Panc1 (cell line): ENCODE measurements at places on chromosomes 1 and 21. TPM values are rescaled to one million over a fixed set of nuclear protein-coding genes. Genes with fewer than 3 reads are reported as not detected.

SLAMF1 gene
- total RNA-seq: not detected

IGSF21 gene
- not detected for total RNA-seq

AVPR1B gene
- not detected for total RNA-seq

GPR61 gene
- total RNA-seq: not detected

CCDC190 gene
- not detected for total RNA-seq

BCAR3 gene
- total RNA-seq: 33.9 TPM

OR2AK2 gene
- total RNA-seq: not detected

FAM151A gene
- not detected for total RNA-seq

GRCh38 chr1:205335692-205336091 lies 14.1 kb upstream of the NUAK2 start:
- H3K27ac ChIP-seq: no peak overlapping the region
- H3K36me3 ChIP-seq: no peaks in the 10 kb centered on the region
- no peaks in the 10 kb centered on the region for H3K27me3 ChIP-seq
- H3K4me3 ChIP-seq: no peak overlapping the region
- DNase-seq: no peak

GRCh38 chr1:205629751-205630150 lies 2.1 kb downstream of the ELK4 start:
- H3K27ac ChIP-seq: peak overlapping the region; percentile 95; the same call in 1 of the 2 replicates
- H3K36me3 ChIP-seq: peaks cover 4% of the 10 kb centered on the region; the same call in 1 of the 2 replicates
- DNase-seq: no peak
- H3K4me1 ChIP-seq: peaks cover 18% of the 10 kb centered on the region

DNA sequence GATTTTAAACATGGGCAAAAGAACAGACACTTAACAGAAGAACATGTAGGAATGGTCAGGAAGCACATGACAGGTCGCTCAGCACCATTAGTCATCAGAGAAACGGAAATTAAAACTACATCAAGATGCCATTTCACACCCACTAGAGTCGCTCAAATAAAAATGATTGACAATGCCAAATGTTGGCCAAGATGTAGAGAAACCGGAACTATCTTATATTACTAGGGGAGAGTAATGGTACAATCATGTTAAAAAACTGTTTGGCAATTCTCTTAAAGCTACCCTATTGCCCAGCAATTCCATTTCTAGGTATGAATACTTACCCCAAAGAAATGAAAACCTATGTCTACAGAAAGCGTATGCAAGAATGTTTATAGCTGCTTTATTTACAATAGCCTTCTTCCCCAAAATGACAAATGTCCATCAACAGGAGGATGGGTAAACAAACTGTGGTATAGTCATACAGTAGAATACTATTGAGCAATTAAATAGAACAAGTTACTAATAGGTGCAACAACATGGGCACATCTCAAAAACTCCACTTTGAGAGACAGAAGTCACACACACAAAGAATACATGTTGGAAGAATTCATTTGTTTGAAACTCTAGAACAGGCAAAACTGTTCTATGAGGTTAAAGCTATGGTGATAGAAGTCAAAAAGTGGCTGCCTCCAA lies 92.8 kb downstream of the ETS2 start:
- H3K4me3 ChIP-seq: no peak overlapping the region
- DNase-seq: no peak
- no peaks in the 10 kb centered on the region for H3K27me3 ChIP-seq
- no peak overlapping the region for H3K27ac ChIP-seq
- no peaks in the 10 kb centered on the region for H3K4me1 ChIP-seq

- H3K27ac ChIP-seq: no peak overlapping the region
- H3K4me3 ChIP-seq: no peak overlapping the region
- DNase-seq: no peak
- H3K36me3 ChIP-seq: no peaks in the 10 kb centered on the region
Observed at GRCh38 chr1:198124673-198125072, 32.1 kb upstream of the NEK7 start.

DNA sequence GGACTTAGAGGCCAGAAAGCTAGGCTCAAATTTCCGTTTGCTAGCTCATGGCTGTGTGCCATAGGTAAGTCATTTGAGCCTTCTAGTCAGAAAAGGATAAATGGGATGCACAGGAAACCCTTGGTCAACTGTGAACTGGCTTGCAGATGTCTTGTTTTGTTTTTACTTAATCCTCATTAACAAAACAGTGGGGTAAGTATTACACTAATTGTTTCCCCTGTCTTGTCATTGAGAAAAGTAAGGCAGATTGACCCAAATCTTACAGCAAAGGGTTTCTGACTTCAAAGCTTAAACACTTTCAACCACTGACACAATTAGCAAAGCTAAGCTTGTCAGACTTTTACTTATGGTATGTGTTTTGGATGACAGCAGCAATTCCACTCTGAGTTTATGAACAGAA lies 291.3 kb downstream of the NTNG1 start:
- H3K27me3 ChIP-seq: no peaks in the 10 kb centered on the region
- H3K4me3 ChIP-seq: no peak overlapping the region
- no peaks in the 10 kb centered on the region for H3K36me3 ChIP-seq
- no peaks in the 10 kb centered on the region for H3K4me1 ChIP-seq
- no peak for DNase-seq
- no peak overlapping the region for H3K27ac ChIP-seq

- no peak for DNase-seq
- no peaks in the 10 kb centered on the region for H3K27me3 ChIP-seq
- H3K4me1 ChIP-seq: peaks cover 11% of the 10 kb centered on the region
- peaks cover 3% of the 10 kb centered on the region; the same call in 1 of the 2 replicates for H3K36me3 ChIP-seq
Observed at GRCh38 chr21:33402001-33402979, 923 bp upstream of the IFNGR2 start.

- H3K4me3 ChIP-seq: no peak overlapping the region
- no peak for DNase-seq
- H3K27ac ChIP-seq: no peak overlapping the region
- no peaks in the 10 kb centered on the region for H3K4me1 ChIP-seq
- H3K36me3 ChIP-seq: no peaks in the 10 kb centered on the region
- no peaks in the 10 kb centered on the region for H3K27me3 ChIP-seq
Observed at GRCh38 chr1:227369102-227369760, 50.9 kb upstream of the CDC42BPA start.

- H3K27me3 ChIP-seq: no peaks in the 10 kb centered on the region
- no peak overlapping the region for H3K4me3 ChIP-seq
- H3K27ac ChIP-seq: no peak overlapping the region
- no peaks in the 10 kb centered on the region for H3K4me1 ChIP-seq
- DNase-seq: no peak
Observed at GRCh38 chr1:55559842-55560241, 344.7 kb upstream of the USP24 start.

GRCh38 chr1:229862017-229862774 lies 204.8 kb upstream of the GALNT2 start:
- no peak overlapping the region for H3K4me3 ChIP-seq
- H3K27ac ChIP-seq: no peak overlapping the region
- no peak for DNase-seq
- H3K36me3 ChIP-seq: no peaks in the 10 kb centered on the region
- no peaks in the 10 kb centered on the region; the same call in 1 of the 2 replicates for H3K27me3 ChIP-seq

DNA sequence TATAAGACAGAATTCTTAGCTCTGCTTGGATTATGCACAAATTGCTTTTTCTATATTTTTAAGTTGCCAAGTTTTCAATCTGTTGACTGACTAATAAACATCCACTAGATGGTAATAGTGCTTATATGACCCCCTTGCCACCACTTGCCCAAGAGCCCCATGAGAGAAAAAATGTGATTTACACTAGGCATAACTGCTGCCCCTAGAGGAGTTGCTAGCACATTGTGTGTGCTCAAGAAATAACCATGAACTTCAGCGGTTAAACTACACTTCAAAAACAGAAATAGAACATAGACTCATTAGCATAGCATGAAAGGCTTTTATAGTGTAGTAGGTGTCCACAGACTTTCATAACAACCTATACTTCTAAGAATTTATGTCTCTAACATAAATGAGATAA lies 61.4 kb downstream of the BRINP3 start:
- H3K27ac ChIP-seq: no peak overlapping the region
- DNase-seq: no peak

DNA sequence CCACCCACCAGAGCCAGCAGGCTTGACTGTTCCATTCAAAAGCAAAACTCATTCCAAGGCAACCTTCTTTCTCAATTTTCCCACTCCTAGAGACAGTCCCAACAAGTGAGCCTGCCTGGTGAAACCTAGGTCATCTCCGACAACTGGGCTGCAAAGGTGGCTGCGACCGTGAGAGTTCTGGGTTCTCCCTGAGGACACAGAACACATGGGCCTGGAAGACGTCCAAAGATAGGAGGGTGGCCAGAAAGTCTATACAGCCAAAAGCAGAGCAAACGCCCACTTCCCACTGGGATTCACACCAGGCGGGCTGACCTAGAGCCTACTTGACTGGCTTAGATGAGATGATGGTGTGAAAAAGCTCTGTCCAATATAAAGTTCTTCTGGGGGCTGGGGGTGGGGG lies 90.2 kb upstream of the GRIK3 start:
- no peak overlapping the region for H3K27ac ChIP-seq
- no peaks in the 10 kb centered on the region; the same call in none of the 2 replicates for H3K27me3 ChIP-seq
- H3K4me3 ChIP-seq: no peak overlapping the region
- no peaks in the 10 kb centered on the region for H3K36me3 ChIP-seq
- no peaks in the 10 kb centered on the region for H3K4me1 ChIP-seq

DNA sequence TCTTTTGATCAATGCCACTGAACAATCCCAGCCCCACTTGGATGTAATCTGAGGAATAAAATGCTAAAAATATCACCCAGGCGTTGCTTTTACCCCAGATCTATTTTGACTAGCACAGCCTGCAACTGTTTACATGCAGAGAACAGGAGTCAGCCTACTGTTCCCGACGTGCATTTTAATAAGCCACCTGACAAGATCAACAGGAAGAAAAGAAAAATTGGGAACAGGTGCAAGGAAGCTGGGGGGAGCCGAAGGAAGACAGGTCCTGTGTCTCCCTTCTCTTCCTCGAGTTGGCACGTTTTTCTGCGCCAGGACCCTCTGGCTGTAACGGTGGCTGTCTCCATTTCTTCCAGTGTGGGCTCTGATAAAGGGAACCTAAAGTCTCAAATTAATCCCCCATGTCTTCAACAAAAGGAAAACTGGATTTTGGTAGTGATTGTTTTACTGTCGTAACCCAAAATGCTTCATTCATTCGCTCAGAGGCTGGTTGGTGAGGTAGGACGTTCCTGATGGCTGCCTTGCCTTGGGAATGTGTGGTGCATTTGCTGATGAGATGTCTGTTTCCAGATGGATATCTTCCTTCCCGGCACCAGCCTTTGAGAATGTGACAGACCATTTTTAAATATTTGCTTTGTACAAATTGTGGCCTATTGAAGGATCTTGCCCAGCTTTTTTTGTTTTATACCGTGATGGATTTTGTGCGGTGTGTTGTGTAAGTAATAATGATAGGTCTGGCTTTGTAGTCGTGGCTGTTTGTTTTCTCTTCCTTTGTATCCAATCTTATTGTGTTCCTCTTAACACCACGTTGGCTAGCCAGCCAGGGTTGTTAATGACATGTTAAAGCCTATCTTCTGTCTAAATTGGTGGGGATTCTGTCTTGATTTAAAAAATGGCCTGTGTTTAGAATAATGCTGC lies 117.5 kb downstream of the C1orf21 start:
- no peak overlapping the region for H3K27ac ChIP-seq
- no peaks in the 10 kb centered on the region for H3K36me3 ChIP-seq
- no peaks in the 10 kb centered on the region for H3K27me3 ChIP-seq
- H3K4me1 ChIP-seq: no peaks in the 10 kb centered on the region

DNA sequence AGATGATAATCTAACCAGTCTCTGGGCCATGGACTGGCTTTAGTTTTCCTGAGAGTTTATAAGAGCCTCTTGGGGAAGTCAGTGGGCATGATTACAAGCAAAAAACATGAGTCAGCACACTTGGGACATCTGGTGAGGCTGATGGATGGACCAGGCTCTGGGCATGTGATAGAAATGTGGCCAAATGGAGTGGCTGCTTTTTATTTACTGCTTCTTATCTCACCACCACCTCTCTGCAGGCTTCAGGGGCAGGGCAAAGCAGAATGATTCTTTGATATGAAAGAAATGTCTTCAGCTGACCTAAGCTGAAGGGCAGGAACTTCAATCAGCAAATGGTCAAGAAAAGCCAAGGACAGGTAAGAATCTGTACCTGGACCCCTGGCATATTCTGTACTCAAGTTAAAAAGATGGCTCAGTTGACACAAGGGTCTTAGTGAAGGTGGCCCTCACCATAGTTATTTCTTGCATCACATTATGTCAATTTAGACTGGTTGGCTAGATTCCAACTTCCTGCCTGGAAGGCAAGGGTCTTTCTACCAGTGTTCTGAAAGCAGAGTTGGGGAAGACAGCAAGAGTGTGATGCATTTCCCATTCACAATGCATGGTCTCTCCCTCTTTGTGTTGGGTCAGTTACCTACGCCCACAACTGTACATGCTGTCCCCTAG lies 162.8 kb downstream of the FASLG start:
- H3K4me3 ChIP-seq: no peak overlapping the region
- DNase-seq: no peak

GRCh38 chr1:172874950-172875349 lies 175.8 kb downstream of the TNFSF18 start:
- H3K27me3 ChIP-seq: no peaks in the 10 kb centered on the region
- no peak overlapping the region for H3K4me3 ChIP-seq
- no peaks in the 10 kb centered on the region for H3K36me3 ChIP-seq
- DNase-seq: no peak
- no peak overlapping the region for H3K27ac ChIP-seq

GRCh38 chr1:159921251-159921650 lies 4.1 kb downstream of the TAGLN2 start:
- peaks cover 73% of the 10 kb centered on the region for H3K4me1 ChIP-seq
- DNase-seq: no peak
- no peak overlapping the region for H3K4me3 ChIP-seq

- no peaks in the 10 kb centered on the region for H3K27me3 ChIP-seq
- no peak overlapping the region for H3K4me3 ChIP-seq
- no peaks in the 10 kb centered on the region for H3K4me1 ChIP-seq
- no peaks in the 10 kb centered on the region for H3K36me3 ChIP-seq
- H3K27ac ChIP-seq: no peak overlapping the region
Observed at GRCh38 chr1:37721565-37721964, 29.2 kb downstream of the CDCA8 start.

- peak; percentile 91 for DNase-seq
- H3K4me3 ChIP-seq: no peak overlapping the region
- no peaks in the 10 kb centered on the region for H3K36me3 ChIP-seq
- H3K4me1 ChIP-seq: peaks cover 3% of the 10 kb centered on the region
- H3K27ac ChIP-seq: no peak overlapping the region
- no peaks in the 10 kb centered on the region for H3K27me3 ChIP-seq
Observed at GRCh38 chr21:36909901-36910561, 56.4 kb downstream of the HLCS start.

DNA sequence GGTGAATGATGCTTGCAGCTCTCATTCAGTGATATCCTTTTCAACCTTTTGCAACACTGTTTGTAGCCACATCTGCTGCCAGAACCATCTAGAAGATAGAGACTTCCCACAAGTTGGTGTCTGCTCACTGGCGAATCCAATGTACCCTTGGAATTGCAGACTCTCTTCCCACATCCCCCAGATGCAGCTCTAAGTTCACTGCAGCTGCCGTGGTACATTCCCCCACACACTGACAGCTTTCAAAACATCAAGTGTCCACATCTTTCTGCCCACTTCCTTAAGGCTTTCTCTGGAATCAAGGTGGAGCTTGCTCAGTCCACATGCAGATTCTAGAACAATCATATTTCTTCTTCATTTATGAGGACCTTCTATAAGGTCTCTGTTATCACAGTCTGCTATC lies 99.2 kb downstream of the PLPPR4 start:
- H3K4me3 ChIP-seq: no peak overlapping the region
- no peaks in the 10 kb centered on the region for H3K4me1 ChIP-seq
- no peaks in the 10 kb centered on the region for H3K27me3 ChIP-seq

- no peak overlapping the region for H3K27ac ChIP-seq
- H3K4me3 ChIP-seq: no peak overlapping the region
- no peaks in the 10 kb centered on the region for H3K4me1 ChIP-seq
- no peak for DNase-seq
- H3K27me3 ChIP-seq: peaks cover 8% of the 10 kb centered on the region; the same call in 1 of the 2 replicates
- H3K36me3 ChIP-seq: no peaks in the 10 kb centered on the region
Observed at GRCh38 chr1:225354906-225355305, 72.9 kb downstream of the LBR start.
